ENCODE measurements at places on chromosomes 13 and 19. TPM values are rescaled to one million over a fixed set of nuclear protein-coding genes. Genes with fewer than 3 reads are reported as not detected.

MRPS31 gene
- 32.3 TPM for total RNA-seq

PSG1 gene
- total RNA-seq = not detected

MRI1 gene
- 57.9 TPM for total RNA-seq

LILRB4 gene
- not detected for total RNA-seq

ACER1 gene
- total RNA-seq = not detected

All from A673 (cell line).